ENCODE measurements at places on chromosomes 11 and 22.

GRCh38 chr22:22397292-22397870, 111.2 kb downstream of the ZNF280B start:
- no peak for DNase-seq

GRCh38 chr11:36412781-36413383, 97.2 kb downstream of the TRAF6 start:
- DNase-seq, result no peak

GRCh38 chr11:45807792-45808238, 2.9 kb downstream of the SLC35C1 start:
- DNase-seq, result no peak

- DNase-seq, result no peak
Measured at GRCh38 chr22:48918585-48919186, 909.0 kb downstream of the BRD1 start.

GRCh38 chr22:45502215-45503049, at the start of gene FBLN1:
Gene FBLN1 (plus strand): TSS chr22:45502883. CDS start chr22:45502986, 103 bp downstream.
- DNase-seq, result no peak

- DNase-seq, result no peak
Measured at GRCh38 chr11:6932145-6932544, 5.9 kb downstream of the ZNF215 start.

DNA sequence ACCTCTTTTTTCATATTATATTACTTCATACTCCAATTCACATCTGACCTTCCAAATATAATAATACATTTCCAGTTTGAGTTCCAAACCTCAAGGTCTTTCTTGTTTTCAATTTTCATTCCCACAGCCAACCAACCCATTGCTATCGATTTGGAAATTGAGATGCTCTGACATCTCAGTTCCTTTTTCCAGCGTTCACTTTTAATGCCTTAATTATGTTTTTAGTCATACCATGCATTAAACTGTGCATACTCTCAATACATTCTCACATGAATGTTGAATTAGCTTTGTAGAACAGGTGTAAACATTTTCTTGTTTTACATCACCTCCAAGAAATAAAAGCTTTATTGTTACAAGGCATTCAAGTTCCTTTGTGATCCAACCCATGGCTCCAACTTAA, 294.2 kb upstream of the ANO3 start:
- DNase-seq, result no peak

DNA sequence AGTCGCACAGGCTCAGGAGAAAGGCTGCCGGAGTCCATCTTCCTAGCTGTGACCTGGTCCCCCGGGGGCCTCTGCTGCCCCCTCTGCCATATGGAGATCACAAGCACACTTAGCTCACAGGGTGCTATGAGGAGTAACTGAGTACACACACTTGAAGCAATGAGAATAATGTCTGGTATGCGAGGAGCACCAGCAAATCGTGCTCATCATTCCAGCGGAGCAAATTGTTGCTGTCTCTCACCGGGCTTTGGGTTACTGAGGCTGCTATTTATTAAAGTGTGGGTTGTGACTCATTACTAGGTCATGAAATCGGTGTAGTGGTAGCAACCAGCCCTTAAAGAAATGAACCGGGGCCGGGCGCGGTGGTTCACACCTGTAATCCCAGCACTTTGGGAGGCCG, 48.1 kb upstream of the EIF3D start:
- DNase-seq, result no peak

DNA sequence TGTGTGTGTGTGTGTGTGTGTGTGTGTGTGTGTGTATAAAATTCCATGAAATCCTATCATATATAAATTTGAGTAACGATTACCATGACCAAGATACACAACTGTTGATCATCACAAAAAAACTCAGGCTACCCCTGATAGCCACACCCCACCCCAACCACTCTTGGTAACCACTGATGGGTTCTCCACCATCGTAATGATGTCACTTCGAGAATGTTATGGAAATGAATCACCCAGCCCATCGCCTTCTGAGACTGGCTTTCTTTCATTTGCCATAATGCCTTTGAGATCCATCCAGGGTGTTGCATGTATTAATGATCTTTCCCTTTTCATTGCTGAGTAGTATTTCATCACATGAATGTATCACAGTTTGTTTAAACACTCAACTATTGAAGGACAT, 496.0 kb downstream of the MIAT start:
- DNase-seq, result no peak

GRCh38 chr11:47448566-47449427, at the start of gene RAPSN:
Gene RAPSN (minus strand): TSS chr11:47449136. CDS start chr11:47448964, 172 bp downstream.
- no peak for DNase-seq

- no peak for DNase-seq
Measured at GRCh38 chr22:35622191-35622913, 5.2 kb upstream of the MB start.

DNA sequence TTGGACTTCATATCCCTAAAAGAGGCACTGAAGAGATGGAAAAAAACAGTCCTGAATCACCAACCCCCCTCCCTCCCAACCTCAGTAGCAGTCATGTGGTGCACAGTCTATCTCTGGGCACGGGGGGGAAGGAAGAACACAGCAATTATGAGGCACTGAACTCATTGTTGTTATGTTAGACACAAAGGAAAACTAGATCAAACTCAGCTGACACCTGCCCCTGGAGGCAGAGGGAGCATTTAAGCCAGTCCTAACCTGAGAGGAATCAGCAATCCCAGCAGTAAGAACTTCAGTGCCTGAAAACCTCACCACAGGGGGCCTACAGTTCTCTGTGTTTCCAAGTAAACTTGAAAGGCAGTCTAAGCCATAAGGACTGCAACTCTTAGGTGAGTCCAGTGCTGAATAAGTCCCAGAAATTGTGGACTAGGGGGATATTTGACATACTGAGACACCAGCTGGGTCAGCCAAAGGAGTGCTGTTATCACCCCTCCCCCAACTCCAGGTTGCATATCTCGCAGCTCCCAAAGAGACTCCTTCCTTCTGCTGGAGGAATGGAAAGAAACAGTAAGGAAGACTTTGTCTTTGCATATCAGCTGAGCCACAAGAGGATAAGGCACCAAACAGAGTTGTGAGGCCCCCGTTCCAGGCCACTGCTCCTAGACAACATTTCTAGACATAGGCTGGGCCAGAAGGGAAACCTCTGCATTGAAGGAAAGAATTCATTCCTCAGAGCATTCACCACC, 72.5 kb downstream of the GLYATL1 start:
- no peak for DNase-seq

GRCh38 chr22:21103633-21104032, 57.9 kb downstream of the LRRC74B start:
- no peak for DNase-seq

DNA sequence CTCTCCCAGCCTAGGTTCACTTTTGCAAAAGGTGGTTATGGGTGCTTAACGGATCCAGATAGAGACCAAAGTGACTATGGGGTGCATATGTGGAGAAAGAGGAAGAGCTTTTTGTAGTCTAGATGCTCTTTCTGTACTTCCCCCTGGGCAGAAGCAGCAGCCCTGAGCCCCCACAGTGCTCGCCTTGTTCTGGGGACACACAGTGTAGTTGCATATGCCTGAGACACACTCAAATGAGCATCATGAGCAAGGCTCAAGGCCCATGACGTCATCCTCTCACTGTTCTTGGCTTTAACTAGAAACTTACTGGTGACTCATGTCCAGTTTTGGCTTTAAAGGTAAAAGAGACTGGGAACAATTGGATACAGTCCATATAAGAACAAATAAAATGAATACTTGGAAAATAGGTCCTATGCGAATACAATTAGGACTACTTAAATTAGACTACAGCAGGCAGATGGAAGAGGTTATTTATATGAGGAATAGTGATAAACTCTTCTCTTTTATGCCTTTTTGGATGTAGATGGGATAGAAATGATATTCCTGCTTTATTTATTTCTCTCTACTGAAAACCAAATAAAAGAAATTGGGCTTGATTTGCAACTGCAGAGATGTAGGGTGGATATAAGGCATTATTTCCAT, 20.1 kb upstream of the PEX26 start:
- no peak for DNase-seq

- no peak for DNase-seq
Measured at GRCh38 chr11:78406568-78407196, 10.9 kb downstream of the GAB2 start.

DNA sequence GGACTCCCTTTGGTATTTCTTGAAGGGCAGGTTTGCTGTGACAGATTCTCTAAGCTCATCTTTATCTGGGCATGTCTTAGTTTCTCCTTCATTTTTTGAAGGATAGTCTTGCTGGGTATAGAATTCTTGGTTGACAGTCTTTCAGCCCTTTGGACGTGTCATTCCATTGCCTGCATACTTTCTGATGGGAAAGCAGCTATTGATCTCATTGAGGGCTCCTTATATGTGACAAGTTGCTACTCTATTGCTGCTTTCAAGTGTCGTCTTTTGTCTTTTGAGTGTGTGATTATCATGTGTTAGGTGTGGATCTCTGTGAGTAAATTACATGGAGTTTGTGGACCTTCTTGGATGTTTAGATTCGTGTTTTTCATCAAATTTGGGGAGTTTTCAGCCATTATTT, 21.9 kb downstream of the IGHMBP2 start:
- no peak for DNase-seq

GRCh38 chr22:26534171-26534855, 22.0 kb upstream of the TFIP11 start:
- no peak for DNase-seq

Measured in hematopoietic multipotent progenitor cell treated with erythropoietin and hydrocortisone succinate and interleukin-3 and kit ligand, for 6 days (in vitro differentiated cells).